ENCODE measurements at places on chromosomes 16 and 17.
A peak's percentile ranks its signal among the peaks of the same experiment; 100 is the strongest.

DNA sequence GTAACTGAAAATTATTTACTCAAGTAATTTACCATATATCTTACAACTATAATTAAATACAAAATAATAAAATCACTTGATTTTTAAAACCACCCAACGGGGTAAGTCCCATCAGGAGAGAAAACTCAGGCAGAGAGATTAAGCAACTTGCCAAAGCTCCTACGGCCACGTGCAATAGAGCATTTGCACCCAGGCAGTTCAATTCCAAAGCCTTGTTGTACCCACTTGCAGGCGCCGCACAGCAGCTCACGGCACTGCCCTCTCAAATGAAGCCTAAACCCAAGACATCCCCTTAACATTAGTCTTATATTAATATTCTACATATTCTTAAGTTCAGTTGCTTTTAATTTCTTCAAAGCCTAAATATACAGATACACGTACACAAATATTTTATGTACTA is 75.7 kb downstream of the SPAG9 start:
- no peak overlapping the region for H3K4me3 ChIP-seq
- H3K36me3 ChIP-seq: peaks cover 2% of the 10 kb centered on the region
- DNase-seq: no peak
- H3K27ac ChIP-seq: no peak overlapping the region
- H3K4me1 ChIP-seq: peaks cover 5% of the 10 kb centered on the region

DNA sequence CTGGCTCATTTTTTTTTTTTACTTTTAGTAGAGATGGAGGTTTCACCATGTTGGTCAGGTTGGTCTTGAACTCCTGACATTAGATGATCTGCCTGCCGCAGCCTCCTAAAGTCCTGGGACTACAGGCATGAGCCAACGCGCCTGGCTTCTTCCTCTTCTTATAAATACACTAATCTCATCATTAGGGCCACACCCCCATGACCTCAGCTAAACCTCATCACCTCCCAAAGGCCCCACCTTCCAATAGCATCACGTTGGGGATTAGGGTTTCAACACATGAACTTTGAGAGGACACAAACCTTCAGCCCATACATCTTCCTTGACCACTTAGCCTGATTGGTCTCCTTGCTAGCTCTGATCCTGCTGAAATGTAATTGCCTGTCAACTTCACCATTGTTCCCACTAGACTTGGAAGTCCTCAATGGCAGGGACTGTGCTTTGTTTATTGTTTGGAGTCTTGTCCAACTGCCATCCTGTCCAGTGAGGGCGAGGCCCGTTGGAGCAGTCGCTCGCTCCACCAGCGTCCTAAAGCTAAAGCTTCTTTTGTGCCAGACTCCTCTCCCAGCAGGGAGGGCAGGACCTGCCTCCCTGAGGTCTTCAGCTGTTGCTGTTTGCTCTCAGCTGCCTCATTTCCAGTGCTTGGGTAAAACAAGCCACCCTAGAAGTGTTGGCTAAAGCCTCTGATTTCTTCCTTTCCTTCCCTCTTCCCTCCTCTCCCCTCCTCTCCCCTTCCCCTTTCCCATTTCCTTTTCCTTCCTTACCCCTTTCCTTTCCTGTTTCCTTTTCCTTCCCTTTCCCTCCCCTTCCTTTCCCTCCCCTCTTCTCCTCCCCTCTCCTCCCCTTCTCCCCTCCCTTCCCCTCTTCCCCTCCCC is 85.3 kb downstream of the HAPSTR1 start:
- no peaks in the 10 kb centered on the region for H3K36me3 ChIP-seq
- peaks cover 11% of the 10 kb centered on the region for H3K27me3 ChIP-seq

DNA sequence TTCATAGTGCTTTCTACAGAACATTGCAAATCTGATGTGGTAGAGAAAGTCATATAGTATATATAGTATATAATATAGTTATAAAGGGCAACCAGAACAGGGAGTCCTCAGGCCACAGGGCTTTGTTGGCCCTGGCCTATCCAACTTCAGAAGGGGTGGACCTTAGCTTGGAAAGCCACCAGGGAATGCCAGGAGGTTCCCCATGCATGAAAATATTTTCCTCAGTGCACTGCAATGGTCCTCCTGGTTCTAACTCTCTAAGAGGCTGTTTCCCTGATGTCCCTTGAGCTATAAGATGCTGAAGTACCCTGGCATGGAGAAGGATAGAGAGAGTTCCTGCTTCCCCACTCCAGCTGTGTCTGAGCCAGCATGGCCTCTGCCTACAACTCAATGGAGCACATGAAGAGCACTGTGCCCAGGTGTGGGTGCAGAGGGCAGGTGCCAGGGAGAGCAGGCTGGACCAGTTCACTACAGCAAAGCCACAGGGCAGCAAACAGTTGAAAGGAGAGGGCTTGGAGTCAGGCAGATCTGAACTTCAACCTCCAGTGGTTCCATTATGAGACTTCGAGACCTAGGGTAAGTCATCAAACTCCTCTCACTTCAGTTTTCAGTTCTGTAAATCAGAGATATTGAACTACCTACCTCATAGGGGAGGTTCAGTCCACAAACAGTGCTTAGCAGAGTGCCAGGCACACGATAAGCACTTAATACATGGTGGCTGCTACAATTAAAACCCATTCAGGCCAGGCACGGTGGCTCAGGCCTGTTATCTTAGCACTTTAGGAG is 183.1 kb downstream of the SALL1 start:
- no peak for DNase-seq
- no peak overlapping the region for H3K27ac ChIP-seq
- no peaks in the 10 kb centered on the region for H3K27me3 ChIP-seq
- no peaks in the 10 kb centered on the region for H3K36me3 ChIP-seq
- H3K4me3 ChIP-seq: no peak overlapping the region

DNA sequence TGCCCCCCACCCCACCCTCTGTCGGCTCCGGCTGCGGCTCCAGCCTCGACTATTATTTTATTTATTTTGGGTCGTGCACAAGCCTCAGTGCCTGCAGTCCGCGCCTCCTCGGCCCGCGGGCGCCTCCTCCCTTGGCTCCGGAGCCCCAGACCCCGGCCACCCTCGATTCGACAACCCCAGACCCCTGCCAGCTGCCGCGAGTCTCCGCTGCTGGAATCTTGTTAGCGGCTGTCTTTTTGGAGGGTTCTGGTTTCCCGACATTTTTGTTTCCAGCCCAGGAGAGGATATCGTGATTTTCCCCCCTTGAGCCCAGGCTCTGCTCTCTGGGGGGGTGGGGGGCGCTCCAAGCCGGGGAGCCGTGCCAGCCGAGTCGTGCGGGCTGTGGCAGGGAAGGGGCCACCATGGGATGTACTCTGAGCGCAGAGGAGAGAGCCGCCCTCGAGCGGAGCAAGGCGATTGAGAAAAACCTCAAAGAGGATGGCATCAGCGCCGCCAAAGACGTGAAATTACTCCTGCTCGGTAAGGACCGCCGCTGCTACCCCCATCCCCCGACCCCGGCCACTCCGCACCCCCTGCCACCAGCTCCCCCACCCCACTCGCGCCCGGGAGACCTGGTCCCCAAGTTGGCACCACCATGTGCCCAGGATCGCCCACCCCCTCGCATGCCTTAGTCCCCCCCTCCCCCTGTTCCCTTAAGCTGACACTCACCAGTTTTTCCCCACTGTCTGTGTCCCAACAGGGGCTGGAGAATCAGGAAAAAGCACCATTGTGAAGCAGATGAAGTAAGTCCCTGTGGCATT is 746 bp downstream of the GNAO1 start:
- H3K4me3 ChIP-seq: peak overlapping the region; percentile 72
- peaks cover 63% of the 10 kb centered on the region for H3K27me3 ChIP-seq
- H3K36me3 ChIP-seq: no peaks in the 10 kb centered on the region
- H3K4me1 ChIP-seq: peaks cover 12% of the 10 kb centered on the region

GRCh38 chr17:28744972-28745785 is 1.4 kb downstream of the TRAF4 start:
- peak; percentile 94 for DNase-seq
- peaks cover 33% of the 10 kb centered on the region for H3K4me1 ChIP-seq
- H3K27ac ChIP-seq: peak overlapping the region; percentile 94
- H3K4me3 ChIP-seq: peak overlapping the region; percentile 89
- no peaks in the 10 kb centered on the region for H3K27me3 ChIP-seq
- H3K36me3 ChIP-seq: peaks cover 8% of the 10 kb centered on the region

GRCh38 chr16:17424771-17425170 is 46.0 kb downstream of the XYLT1 start:
- H3K4me1 ChIP-seq: no peaks in the 10 kb centered on the region
- DNase-seq: peak; percentile 25
- H3K36me3 ChIP-seq: peaks cover 3% of the 10 kb centered on the region
- no peak overlapping the region for H3K4me3 ChIP-seq

DNA sequence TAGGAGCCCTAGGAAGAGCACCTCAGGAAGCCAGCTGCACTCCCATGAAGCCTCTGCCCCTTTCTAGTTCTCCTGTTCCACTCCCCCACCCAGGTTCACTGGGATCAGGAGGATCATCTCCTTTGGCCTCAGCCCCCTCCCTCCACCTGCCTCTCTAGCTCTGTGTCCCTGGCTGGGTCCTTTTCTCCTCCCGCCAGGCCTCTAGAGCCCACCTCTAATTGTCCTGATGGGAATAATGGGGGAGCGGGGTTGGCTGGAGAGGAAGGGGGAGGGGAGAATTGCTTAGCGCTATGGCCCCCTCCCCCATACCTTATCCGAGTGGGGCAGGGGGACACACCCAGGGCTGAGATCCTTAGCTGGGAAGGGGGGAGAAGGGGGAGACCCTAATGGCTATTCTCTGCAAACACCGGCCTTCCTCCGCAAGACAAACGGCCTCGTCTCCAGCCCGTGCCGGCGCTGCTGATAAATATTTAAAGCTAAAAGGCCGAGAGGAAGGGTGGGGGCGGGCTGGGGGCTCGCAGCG is 997 bp downstream of the HOXB7 start:
- H3K4me3 ChIP-seq: no peak overlapping the region
- H3K27me3 ChIP-seq: peaks cover 79% of the 10 kb centered on the region
- H3K4me1 ChIP-seq: peaks cover 9% of the 10 kb centered on the region
- H3K27ac ChIP-seq: no peak overlapping the region
- no peak for DNase-seq
- peaks cover 7% of the 10 kb centered on the region for H3K36me3 ChIP-seq
